ENCODE measurements at places on chromosomes 16 and 17. TPM values are rescaled to one million over a fixed set of nuclear protein-coding genes. Genes with fewer than 3 reads are reported as not detected.

The MYO15A gene
- total RNA-seq, result 6.3 TPM

- no peak for DNase-seq
These were observed 20.2 kb downstream of the TBCD start for GRCh38 chr17:82772026-82772425.

- no peak for DNase-seq
These were observed 256.2 kb downstream of the FOXL1 start for GRCh38 chr16:86834451-86835035.

DNA sequence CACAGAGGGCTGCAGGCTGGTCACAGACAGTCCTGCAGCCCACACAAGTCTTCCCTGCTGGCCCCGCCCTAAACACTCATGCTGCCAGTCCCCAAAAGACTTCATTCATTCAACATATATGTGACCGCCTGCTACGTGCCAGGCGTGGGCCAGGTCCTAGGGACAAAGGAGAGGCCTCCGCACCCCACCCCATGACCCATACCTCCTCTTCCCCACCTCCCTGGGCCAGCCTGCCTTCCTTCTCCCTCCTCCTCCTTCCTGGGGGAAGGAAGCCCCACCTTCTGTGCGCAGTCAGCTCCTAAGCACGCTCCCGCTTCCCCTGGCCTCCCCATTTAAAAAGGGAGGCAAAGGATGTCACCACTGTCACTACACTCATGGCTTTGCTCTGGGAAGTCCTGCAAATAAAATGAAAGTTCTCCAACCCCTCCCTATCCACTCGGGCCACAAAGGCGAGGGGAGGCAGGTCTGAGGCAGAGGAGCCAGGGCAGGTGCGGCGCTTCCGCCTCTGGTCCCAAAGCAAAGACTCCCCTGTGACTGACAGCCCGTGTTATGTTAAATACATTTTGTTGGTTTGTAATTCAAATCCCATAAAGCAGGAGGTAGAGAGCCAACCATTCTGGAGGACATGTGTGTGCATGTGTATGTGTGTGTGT lies 9.0 kb downstream of the DNAAF8 start:
- no peak for DNase-seq

- no peak for DNase-seq
These were observed 34.2 kb downstream of the BAIAP2 start for GRCh38 chr17:81069135-81069645.

DNA sequence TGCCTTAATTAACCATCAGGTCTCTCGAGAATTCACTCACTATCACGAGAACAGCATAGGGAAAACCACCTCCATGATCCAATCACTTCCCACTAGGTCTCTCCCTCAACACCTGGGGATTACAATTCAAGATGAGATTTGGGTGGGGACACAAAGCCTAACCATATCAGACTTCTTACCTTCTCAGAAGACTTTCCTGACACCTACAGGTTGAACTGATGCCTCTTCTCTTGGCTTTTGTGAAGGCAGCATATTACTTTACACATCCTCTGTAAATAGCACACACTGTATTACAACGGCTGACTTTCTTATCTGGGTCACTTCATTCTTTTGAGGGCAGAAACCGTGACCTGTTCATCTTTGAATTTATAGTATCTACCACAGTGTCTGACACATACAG lies 23.6 kb downstream of the BMERB1 start:
- no peak for DNase-seq

The PHF12 gene
- 60.3 TPM for total RNA-seq

The USP22 gene
- 347 TPM for total RNA-seq

DNA sequence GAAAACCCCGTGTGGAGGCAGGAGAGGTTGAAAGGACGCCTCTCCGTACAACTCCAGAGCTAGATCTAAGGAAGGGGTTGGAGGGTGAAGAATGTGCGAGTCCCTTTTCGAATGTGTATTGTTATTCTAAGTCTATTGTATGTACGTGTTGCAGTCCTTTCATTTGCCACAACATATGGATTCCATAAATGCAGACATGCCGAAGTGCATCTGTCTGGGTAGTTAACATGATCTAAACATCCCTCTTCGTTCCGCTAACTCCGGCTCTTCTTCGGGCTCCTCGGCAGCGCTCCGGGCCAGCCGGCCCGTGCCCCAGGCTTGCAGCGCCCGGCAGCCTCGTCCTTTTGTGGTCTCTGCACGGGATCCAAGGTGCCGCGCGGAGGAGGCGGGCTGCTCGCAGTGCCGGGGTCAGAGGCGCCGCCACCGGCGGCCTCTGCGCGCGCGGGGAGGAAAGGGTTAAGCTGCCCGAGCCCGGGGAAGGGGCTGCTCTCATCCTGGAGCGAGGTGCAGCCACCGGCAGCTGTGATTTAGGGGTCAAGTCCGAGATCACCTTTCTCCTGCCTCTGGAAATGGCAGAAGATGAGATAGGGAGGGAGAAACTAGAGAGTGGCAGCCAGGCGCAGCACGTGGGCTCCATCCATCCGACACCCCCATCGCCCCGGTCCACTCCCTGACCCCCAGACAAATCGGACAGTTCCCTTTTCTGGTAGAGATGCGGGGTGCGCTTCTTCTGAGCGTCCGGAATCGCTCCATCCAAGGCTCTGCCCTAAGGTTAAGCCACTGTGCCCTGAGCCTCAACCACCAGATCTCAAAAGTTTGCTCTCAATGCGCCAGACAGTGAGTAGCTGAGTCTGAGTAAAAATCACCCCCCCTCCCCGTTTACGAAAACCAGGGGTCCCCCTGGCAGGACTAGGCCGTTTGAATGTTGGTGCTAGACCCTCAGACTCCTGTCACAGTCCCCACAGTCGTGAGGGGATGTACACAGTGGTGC lies 15.1 kb upstream of the ZFHX3 start:
- DNase-seq, result no peak

Measured in mesothelial cell of epicardium (in vitro differentiated cells).